ENCODE measurements at places on chromosomes 13 and 19. TPM values are rescaled to one million over a fixed set of nuclear protein-coding genes. Genes with fewer than 3 reads are reported as not detected.
A peak's percentile ranks its signal among the peaks of the same experiment; 100 is the strongest.

GRCh38 chr13:71380191-71380590 lies 486.8 kb downstream of the DACH1 start:
- no peak for DNase-seq

DNA sequence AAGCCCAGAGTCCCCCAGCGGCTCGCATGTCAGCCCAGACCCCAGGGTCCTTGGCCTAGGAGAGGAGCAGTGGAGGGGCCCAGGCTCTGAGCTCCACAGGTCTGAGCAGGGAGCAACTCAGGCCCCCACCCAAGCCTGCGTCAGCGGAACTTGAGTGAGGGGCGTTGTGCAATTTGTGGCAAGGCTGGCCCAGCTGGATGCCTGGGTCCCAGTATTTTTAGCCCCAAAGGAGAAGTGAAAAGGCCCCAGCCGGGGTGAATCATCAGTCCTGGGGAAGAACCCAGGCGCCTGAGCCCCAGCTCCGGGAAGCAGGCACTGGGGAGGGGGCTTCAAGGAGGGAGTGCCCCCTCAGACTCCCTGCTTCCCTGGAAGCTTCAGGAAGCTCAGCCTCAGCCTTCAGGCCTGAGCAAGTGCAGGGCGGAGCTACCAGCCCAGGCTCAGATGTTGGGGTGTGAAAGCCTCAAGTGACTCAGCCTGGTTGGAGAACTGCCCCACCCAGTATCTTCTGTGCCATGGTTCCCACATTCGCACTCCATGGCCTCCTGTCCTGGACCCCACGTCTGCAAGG lies 7.2 kb downstream of the MED29 start:
- DNase-seq, result peak; percentile 74

- DNase-seq, result no peak
Observed at GRCh38 chr19:55678121-55678671, 3.2 kb downstream of the EPN1 start.

- peak; percentile 43 for DNase-seq
Observed at GRCh38 chr19:45099467-45100191, 6.7 kb downstream of the PPP1R37 start.

DNA sequence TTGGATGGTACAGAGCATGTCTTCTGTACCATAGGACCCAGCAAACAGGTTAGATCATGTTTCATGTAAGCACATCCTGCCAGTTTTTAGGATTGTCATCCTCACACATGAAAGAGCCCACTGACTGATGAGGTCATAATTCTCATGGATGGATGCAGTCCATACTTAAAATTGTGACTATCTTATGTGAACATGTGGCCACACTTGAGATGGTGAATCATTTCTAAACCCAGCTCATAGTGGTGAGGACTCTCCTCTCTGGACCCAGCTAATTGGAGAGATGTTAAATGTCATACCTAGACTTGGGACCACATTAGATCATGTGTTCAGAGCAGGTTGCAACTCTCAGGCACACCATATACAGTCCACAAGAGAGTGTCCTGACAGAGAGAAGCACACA lies 24.8 kb upstream of the ZNF254 start:
- DNase-seq, result no peak

- DNase-seq, result peak; percentile 27
Observed at GRCh38 chr19:18274219-18274780, at the start of gene IQCN. Gene IQCN (minus strand): TSS chr19:18274452. CDS start chr19:18269478, 4,974 bp downstream.

- no peak for DNase-seq
Observed at GRCh38 chr13:32538143-32538620, 413 bp downstream of the N4BP2L2 start.

DNA sequence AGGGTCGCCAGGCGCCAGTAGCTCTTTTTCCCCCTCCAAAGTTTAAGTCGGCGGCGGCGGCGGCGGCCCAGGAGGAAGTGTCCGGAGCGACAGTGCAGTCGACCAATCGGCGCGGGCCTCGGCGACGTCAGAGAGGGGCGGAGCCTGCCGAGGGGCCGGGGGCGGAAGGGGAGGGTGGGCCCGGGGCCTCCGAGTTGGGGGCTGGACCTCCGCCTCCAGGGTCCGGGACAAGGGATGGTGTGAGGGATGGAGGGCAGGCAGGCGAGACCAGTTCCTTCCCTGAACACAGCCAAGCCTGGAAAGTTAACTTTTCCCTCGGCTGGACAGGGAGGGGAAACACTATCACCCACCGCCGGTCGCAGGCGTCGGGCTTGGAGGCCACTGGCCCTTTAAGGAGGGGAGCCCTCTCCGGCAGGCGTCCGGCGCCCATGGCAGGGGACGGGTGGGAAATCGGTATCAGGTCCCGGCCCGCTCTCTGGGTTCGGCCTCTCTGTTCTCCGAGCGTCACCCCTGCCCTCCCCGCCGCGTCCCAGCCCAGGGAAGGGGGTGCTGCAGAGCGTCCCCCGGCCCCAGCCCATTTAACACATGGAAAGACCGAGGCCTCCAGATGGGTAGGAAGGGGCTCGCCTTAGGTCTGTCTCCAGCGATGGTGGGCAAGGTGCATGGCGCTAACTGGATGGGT lies at the start of gene PRKD2:
PRKD2 (minus strand) TSS at position 81 of the 682 bp plus-strand sequence. CDS start 744 bp downstream, outside the sequence.
- DNase-seq, result peak; percentile 95

DNA sequence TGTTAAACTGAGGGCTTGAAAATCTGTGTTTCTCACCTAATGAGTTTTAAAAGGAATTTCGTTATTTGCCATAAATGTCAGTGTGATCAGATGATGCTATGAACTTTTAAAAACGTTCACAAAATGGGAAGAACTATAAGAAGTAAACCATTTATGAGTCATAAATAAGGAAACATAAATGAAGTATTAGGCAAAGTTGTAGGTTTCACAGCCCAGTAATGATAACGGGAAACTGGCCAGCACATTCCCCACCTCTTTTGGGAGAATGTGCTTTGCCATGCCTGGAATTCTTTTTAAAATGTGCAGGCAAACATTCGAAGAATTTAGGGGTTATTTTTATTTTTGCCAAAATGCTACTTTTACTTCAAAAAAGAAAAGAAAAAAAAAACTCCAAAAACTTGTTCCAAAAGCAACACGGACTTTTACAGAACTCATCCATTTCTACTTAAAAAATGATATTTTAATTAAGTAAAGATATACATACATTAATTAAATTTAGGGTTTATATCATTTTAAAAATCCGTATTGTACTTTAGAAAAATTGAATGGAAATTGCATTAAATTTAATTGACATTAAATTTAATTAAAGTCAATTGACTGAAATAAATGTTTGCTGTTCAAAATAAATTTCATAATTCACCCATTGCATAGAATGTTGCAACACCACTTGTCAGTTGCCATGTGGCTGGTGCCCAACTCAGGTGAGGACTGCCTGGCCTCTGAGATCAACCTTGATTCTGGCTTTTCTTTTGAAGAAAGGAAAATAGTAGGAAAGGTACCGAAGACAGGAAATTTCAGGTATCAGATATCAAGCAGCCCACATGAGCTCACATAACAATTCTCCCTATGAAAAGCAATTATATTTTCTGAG lies 1198.5 kb downstream of the EFNB2 start:
- no peak for DNase-seq

GRCh38 chr13:23730251-23730650 lies 158.9 kb downstream of the MIPEP start:
- DNase-seq, result no peak

DNA sequence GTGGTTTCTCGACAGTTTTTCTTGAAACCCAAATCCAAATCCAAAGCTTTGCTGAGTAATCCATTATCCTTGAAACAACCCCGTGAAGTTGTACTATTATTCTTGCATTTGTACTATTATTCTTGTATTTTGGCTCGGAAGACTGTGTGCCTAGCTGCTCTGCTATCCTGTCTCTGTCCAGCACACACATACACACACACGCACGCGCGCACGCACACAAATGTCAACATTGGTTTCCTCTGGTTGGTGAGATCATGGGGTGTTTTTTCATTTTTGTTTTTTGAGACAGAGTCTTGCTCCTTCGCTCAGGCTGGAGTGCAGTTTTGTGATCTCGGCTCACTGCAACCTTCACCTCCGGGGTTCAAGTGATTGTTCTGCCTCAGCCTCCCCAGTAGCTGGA lies 14.9 kb upstream of the KLK4 start:
- DNase-seq, result no peak

DNA sequence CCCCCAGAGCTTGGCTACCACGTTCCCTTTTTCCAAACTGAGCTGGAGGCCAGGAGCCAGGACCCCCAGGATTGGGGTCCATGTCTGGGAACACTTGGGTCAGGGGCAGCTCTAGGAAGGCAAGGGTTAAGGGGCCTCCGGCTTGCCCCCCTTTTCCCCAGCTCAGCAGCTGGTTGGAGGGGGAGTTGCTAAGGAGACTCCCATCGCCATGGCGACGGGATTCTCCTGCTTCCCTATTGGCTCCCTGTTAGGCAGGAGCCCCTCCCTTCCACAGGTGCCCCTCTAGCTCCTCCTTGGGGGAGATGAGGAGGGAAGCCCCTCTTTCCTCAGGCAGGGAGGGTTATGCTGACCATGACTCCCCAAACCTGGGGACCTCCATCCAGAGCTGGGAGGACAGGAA lies 33.9 kb downstream of the PDE4A start:
- no peak for DNase-seq

GRCh38 chr13:30463787-30464495 lies 1.8 kb downstream of the HMGB1 start:
- DNase-seq, result no peak

DNA sequence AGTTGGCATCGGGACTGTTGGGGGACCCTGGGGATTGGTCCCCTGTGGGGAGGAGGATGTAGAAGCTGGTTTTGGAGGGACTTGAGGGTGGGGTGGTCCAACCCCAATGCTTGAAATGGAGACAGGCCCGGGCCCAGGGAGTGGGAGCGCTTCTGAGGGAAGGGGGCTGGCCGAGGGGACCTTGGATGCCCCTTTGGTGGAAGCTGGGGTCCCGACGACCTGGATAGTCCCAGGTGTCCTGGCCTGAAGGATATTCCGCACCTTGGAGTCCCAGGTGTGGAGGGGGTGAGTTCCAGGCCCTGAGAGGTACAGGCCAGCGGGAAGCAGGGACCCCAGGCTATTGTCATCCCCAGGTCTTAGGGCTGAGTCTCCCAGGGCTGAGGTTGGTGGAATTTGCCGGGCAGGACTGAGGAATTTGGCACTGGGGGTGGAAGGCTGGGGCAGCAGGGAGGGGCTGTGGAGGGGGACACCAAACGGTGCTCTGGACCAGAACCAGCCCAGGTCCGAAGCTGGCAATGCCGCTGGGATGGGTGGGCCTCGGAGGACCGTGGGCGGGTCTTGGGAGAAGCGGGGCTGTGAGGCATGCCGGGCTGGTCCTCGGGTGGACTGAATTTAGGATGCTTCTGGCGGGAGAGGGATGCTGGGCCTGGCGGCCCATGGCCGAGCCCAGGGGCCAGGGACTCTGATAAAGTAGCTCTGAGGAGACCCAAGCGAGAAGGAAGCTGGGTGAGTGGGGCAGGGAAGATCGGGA lies 1.8 kb downstream of the HDGFL2 start:
- DNase-seq, result no peak

GRCh38 chr19:3479177-3479833 lies 1.0 kb downstream of the SMIM24 start:
- DNase-seq, result no peak

DNA sequence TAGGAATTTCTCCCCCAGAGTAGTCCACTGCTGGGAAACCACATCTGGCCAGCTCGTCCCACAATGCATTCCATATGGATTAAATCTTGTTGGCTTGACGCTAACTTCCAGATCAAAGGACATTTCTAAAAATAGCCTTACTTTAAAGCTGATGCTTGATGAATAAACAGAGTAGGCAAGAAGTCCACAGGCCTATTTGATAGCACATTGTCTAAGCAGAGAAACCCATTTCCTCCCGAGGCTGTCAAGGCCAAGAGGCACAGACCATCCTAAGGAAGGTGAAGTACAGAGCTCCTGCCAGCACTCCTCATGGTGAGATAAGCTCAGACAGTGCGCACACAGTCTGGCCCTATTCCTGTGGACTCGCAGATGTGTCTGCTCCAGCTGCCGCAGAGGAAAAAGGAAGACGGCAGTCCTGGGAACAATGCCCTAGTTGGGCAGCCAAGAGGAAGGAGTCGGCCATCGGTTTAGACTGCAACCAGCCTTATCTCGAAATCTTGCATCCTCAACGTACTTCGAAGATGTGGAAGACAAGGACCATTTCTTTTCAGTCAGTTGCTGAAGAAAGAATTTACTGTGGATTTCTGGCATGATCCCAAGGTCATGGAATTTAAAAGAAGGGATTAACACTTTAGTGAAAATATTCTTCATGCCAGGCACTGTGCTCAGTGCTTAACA lies 156.8 kb downstream of the RGCC start:
- DNase-seq, result no peak

GRCh38 chr13:106533101-106533942 lies 2.1 kb downstream of the EFNB2 start:
- peak; percentile 71 for DNase-seq

The ZNF583 gene
- 3.8 TPM for total RNA-seq

The RASGRP4 gene
- total RNA-seq, result not detected

The MAP3K10 gene
- 26.1 TPM for total RNA-seq

The HTR2A gene
- not detected for total RNA-seq

The JOSD2 gene
- total RNA-seq, result 38.6 TPM

The MYPOP gene
- total RNA-seq, result 13.1 TPM

The DHDH gene
- total RNA-seq, result 2.1 TPM

The KIR3DL3 gene
- total RNA-seq, result not detected

The NAT14 gene
- 60.6 TPM for total RNA-seq

The CATSPERD gene
- total RNA-seq, result not detected

The F10 gene
- not detected for total RNA-seq

The TTYH1 gene
- 2.9 TPM for total RNA-seq
